ENCODE measurements at places on chromosomes 3 and 15.

GRCh38 chr15:62961134-62961533 is 81.4 kb upstream of the TPM1 start:
- no peak for DNase-seq

- no peak for DNase-seq
Measured at GRCh38 chr15:62209322-62209721, 44.2 kb upstream of the C2CD4B start.

DNA sequence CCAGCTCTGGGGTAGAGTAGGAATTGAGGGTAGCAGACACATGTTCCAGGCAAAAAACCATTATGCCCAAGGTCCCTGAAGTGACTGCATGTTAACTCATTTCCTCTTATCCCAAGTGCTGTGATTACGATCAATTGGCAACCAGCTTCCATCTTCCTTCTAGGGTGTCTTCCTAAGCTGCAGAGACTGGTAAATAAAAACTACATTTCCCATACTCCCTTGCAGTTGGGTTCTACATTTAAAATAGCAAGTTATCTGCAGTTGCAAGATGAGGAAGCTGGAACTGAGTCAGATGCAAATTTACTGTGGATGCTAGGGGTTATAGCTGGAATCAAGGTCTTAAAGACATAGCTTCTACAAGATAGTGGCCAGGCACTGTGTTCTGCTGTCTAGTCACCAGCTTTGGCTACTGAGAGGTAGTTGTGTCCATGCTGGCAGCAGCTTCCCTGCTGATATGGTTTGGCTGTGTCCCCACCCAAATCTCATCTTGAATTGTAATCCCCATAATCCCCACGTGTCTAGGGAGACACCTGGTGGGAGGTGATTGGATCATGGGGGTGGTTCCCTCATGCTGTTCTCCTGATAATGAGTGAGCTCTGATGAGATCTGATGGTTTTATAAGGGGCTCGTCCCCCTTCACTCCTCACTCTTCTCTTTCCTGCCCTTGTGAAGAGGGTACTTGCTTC is 51.3 kb upstream of the FBN1 start:
- DNase-seq = no peak

DNA sequence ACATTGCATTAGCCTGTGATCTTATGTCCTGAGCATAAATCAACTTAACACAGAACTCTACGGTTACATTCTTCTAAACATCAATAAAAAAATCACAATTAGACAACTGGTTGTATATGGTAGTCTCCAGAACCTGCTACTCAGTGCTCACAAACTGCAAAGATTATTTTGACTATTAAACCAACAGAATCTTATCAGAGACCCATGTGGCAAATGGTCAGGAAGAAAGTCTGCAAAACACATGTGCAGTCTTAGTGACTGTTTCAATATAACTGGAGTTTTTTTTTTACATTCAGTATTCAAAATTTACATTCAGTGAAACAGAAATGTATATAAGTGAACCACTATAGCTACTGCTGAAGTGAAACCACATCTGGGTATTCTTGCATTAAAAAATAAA is 27.3 kb upstream of the PYGO1 start:
- no peak for DNase-seq
